ENCODE measurements at places on chromosomes 7 and 10.
A peak's percentile ranks its signal among the peaks of the same experiment; 100 is the strongest.

- DNase-seq, result peak; percentile 6
These were observed 48.7 kb downstream of the GPR141 start for GRCh38 chr7:37732253-37732652.

- DNase-seq, result no peak
These were observed 171.3 kb downstream of the RNLS start for GRCh38 chr10:88411772-88412349.

DNA sequence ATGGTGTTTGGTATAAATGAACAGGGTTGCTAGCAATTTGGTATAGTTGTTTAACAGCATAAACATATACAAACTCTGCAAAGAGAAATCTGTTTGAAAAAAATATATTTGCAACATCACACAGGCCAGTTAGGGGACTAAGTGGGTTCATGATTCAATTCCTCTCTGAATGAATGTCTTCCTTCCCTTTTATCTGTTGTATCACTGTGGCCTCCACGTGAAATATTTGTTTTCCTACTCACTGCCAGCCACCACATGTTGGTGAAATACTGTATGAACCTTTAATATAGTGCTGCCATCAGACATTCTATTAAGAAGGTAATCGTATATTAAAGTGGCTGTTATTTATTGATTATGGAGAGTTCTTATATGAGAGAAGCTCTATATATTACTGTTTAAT, 157.0 kb downstream of the ARID5B start:
- no peak for DNase-seq

GRCh38 chr7:3304131-3304530, 3.1 kb downstream of the SDK1 start:
- no peak for DNase-seq

DNA sequence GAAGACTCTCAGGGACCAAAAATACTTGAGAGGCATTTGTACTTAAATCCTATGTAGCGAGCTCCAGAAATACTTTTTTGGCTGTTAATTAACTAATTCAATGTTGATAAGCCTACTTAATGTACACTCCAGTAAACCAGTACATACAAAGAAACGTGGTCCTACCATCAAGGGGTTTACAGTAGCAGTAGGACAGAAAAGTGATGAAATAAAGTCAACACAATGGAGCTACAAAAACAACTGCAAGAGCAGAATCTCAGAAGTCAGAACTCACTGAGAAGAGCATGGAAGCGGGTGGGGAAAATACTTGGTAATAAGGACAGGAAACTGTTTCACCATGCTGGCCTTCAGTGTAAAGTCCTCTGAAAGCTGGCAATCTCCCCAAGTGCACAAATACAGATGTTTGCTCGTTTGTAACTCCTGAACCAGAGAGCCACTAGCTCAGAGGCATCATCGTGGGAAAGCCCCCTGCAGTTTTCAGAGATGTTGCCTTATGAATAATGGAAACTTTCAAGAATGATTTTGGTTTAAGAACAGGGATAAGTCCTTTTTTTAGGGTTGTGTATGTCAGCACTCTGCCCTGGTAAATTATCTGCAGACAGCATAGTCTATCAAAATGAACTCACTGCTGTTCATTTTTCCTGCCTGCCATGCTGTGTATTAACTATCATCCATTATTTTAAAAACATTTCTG, 233.2 kb downstream of the SORCS1 start:
- no peak for DNase-seq

Data from cerebellar cortex (tissue), 1 donor.